NCI-H1092 treated with DMSO at 0.1 percent for 48 hours (cell line): ENCODE measurements at places on chromosomes 13 and 19.

DNA sequence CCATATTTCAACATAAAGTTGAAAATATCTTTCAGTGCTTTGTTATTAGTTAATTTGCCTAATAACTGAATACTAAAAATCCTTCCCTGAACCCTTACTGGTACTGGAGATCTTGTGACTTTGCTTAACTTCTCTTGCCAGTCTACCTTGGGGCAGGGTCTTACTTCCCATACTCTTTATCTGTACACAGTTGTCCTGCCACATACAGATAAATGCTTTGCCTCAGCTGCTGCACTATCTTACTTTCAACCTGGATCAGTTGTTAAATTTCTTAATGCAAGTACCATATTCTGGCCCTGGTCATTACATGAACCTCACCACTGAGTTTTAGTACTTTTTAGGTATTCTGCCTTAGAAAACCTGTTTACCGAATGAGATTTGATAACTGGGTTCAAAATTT lies 107.6 kb downstream of the PIBF1 start:
- no peak for DNase-seq

DNA sequence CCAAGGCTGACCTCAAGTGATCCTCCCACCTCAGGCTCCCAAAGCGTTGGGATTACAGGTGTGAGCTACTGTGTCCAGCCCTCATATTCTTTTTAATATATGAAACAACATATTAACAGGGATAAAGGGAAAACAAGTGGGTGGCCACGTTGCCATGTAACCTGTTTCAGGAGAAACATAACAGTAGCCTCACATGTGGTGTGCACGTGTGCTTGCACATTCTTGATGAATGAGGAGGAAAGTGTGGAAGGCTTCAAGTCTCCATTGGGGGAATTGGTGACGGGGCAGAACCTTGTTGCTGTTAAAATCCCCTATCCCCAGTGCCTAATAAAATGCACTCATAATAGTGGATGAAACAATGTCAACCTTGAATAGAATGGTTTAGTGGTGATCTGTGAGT lies 202.3 kb downstream of the MTUS2 start:
- DNase-seq = no peak

GRCh38 chr19:1847684-1848398 lies 442 bp downstream of the REXO1 start:
- peak; percentile 8 for DNase-seq

DNA sequence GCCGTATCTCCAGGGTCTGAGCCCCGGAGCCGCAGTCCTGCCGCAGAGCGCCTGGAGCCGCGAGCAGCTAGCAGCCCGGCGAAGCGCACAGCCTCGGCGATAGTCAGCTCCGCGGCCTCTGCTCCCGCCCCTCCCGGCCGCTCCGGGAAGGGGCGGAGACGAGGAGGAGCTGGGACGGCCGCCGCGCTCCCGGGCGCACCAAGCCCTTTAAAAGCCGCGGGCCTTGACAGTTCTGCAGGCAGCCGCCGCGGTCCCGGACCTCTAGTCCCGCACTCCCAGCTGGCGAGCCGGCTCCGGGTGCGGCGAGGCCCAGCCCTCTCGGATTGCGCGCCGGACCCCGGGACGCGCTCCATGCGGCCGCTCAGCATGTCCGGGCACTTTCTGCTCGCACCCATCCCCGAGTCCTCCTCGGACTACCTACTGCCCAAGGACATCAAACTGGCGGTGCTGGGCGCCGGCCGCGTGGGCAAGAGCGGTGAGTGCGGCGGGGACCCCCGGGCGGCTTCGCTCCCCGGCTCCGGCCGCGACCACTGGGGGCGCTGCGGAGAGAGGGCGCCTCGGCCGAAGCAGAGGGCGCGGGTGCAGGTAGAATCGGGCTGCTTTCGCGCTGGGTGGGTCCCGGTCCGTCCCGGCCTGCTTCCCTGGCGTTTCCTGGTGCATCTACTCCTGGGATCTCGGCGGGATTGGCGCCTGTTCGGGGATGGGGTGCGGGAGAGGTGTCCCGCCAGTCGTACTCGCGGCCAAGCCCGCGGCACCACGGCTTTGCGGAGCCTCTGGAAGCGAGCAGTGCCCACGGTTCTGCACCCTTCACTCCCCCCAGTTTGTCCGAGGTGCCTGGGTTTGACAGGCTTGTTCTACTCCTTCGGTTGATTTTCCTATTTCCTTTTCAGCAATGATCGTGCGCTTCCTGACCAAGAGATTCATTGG lies at the start of gene RASL11A:
TSS of gene RASL11A (plus strand) at position 237 of the 927 bp plus-strand sequence. CDS start at position 352, 115 bp downstream.
- peak; percentile 68 for DNase-seq

GRCh38 chr13:95403349-95404140 lies 102.3 kb upstream of the ABCC4 start:
- DNase-seq = no peak

DNA sequence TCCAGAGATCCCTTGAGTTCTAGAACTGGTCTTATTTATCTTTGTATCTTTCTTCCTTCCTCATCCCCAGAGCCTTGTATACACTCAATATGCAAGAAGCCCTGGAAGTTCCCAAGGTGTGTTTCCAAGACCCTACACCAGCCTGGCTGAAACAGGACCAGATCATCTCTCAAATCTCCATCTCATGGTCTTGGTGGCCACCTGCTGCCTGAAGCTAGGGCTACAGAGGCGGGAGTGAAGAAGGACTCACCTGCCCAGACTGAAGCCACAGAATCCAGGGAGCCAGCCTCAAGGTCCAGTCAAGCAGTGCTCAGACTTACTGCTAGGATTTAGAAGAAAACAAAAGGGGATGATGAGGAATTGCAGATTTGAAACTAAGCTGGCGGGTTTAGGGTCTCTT lies 6.1 kb upstream of the CYSLTR2 start:
- no peak for DNase-seq

DNA sequence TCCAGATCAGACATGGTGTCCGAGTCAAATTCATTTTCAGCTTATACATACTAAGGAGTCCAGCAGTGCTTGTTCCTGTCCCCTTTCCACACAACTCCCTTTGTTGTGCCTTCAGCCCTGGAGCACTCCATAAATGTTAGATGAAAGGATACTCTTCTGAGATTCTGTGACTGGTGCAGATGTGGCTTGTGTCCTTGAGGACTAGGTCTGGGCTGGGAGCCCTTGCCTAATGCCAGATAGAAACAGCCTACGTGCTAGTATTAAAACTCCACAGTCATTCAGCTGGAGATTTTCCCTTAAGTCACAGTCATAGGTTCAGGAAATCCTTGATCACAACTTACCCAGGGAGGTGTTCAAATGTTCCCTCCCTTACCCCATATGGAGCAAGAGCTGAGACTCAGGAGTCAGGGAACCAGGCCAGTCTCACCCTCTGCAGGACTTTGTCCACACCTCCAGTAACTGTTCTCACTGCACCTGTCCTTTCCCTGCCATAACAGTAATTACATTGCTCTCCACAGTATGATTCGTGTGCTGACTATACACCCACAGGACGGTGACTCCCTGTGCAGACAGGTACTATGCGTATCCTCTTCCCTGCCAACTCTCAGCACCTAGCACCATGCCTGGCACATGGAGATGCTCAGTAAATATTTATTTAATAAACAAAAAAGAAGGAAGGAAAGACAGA lies 15.5 kb upstream of the SERPINE3 start:
- peak; percentile 4 for DNase-seq

- peak; percentile 94 for DNase-seq
Measured at GRCh38 chr13:86383561-86383960, 584.3 kb upstream of the SLITRK6 start.

DNA sequence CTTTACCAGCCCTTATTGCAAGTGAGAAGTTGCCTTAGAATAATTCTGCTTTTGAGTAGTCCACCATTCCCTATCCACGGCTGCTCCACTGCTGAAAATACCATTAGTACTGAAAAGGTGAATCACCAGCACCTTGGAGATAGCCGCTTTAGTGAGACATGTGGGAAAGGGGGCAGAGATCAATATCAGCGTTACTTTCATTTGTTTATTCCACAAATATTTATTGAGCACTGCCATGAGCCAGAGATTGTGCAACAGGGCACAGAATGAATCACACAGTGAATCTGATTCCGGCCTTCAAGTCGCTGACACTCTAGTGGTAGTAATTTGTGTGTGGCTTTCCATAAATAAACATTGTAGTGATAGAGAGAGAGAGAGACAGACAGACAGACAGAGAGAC lies 31.5 kb upstream of the MYO16 start:
- no peak for DNase-seq

GRCh38 chr19:14432791-14433553 lies at the start of gene PKN1:
TSS of gene PKN1 (plus strand) at chr19:14433306. CDS start at chr19:14433522, 216 bp downstream.
- DNase-seq = peak; percentile 53
